Naive B cell (primary cell): ENCODE measurements at places on chromosomes 3 and 15.

DNA sequence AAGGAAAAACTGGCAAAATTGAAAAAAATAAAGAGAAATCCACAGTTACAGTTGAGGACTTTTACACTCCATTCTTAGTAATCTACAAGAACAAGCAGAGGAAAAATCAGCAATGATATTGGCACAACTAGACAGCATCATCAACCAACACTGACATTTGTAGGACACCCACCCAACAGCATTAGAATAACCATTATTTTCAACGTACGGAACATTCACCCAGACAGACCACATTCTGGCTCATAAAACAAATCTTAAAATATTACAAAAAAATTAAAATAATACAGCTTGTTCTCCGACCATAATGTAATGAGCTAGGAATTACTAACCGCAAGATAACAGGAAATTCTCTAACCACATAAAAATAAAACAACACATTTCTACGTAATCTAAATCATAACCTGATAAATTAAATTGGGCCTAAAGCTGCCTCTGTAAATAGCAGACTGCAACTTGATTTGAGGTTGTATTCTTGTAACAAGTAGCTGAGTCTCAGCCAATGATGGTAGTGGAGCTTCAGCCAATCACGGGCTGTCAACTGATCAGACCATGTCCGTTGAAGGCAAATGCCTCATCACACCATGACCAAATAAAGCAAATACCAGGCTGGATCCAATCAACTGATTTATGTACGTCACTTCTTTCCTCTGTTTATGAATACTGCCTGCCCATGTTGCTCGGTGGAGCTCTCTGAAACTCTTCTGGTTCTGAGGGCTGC lies 9.2 kb downstream of the PLSCR4 start:
- DNase-seq, result no peak

DNA sequence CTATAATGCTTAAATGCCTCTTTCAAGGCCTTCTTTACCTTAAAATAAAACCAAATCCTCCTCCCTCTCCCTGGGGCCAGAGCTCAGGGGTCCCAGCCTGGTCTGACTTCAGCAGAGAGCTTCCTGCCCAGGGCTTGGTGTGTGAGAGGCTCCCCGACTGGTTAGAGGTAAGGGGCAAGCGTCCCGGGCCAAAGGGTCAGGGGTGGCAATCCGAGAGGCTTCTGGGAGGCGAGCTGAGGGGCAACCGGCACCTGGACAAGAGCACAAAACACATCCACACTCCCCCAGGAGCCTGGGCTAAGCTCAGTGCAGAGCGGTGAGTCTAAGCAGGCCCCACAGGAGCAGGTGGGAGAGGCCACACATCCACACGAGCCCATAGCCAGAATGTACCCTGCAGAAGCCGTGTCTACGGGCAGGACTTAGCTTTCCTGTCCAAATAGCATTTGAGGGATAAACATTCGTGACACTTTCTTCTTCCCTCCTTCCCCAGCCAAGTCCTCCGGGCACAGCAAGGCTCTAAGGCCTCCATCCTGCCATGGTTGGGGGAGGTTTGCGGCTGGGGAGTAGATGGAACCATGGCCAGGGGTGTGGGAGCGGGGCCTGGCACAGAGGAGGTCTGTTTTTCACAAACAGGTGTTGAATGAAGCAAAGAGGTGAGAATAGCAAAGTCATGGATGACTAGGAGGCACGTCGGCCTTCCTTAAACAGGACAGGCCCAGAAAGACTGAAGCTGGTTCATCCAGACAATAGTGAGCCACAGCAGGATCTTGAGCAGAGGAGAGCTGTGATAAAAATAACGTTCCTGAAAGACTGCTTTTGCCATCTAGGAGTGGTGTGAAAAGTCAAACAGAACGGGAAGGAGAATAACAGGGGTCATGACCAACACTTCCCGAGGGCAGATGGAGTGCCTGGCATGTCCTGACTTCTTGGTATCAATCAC lies 98.7 kb upstream of the IQSEC1 start:
- no peak for DNase-seq

- no peak for DNase-seq
These were observed 784 bp upstream of the CISH start for GRCh38 chr3:50612234-50612882.

GRCh38 chr15:91782221-91782620 lies 71.3 kb upstream of the SLCO3A1 start:
- no peak for DNase-seq

- DNase-seq, result no peak
These were observed 153.1 kb upstream of the STT3B start for GRCh38 chr3:31379598-31379997.

GRCh38 chr15:29686445-29687203 lies 135.6 kb downstream of the TJP1 start:
- DNase-seq, result no peak

DNA sequence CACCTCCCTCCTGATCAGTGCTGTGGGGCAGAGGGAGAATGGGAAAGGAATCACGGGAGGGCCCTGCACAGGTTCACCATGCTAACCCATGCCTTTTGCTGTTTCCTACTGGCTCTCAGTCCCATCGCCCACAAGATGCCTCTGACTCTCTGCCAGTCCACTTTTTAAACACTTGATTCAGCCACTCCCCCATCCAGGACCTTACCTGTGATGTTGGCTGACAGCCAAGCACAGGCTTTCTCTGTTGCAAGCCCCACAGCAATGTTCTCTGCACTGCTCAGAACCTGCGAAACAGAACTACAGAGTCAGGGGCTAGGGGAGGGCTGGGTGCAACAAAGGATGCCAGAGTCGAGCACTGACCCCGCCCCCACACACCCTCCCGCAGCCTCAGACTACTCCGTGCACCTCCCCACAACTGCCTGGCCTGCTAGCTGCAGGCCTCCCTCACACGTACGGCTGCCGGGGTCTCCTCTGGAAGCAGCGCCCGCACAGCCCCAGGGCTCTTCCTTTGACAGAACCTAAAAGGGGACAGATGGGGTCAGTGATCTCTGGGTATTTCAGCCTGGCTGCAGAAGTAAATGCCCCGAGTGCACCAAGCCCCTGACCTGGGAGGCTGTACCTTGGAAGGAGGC lies 9.1 kb downstream of the CDAN1 start:
- no peak for DNase-seq

DNA sequence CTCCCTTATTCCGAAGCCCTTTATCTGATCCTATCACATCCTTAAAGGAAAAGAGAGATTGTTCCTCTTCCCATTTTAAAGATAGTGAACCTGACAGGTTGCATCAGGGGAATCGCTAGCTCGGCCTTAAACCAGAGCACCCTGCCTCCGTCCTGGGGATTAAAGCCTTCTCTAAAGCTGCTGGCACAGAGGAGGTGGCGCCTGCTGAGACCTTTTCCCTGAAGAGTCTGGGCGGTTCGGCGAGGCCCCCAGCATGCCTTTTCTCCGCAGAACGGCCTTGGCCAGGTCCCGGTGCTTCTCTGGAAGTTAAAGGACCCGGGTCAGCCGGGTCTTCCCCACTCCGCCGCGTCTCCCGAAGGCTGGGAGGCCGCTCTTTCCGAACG lies 593 bp downstream of the FAM219B start:
- DNase-seq, result no peak

GRCh38 chr3:183875411-183875810 lies 9.3 kb downstream of the PARL start:
- no peak for DNase-seq

DNA sequence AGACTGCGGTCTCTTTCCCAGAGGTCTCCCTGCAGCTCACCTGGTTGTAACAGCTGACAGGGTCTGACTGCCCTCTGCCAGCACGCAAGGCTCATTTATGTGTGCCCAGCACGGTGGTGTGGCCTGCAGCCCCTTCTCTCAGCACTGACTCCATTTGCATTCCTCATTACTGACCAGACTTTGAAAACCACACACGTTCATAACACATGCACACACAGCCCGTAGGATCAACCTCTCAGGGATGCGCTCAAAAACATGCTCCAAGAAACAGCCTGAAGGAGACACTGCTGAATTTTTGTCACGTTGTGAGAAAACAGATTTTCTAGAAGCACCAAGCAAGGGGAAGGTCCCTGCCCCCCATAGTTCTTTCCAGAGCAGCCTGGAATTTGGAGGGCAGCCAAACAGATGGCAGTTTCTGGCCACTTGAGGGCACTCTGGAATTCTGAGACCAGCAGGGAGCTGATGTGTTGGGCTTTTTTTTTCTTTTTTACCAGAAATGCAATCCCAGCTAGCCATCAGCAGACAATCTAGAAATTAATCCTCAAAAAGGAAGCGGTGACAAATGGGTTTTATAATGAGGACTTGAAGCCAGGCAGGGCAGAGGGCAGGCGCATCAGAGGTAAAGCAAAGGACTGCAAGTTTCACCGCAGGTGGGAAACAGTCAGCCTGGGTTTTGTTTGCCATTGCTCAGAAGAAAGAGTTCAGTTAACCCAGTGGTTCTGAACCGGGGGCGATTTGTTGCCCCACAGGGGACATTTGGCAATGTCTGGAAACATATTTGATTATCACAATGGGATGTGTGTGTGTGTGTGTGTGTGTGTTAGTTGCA lies 170.5 kb upstream of the PROK2 start:
- DNase-seq, result peak; percentile 14

DNA sequence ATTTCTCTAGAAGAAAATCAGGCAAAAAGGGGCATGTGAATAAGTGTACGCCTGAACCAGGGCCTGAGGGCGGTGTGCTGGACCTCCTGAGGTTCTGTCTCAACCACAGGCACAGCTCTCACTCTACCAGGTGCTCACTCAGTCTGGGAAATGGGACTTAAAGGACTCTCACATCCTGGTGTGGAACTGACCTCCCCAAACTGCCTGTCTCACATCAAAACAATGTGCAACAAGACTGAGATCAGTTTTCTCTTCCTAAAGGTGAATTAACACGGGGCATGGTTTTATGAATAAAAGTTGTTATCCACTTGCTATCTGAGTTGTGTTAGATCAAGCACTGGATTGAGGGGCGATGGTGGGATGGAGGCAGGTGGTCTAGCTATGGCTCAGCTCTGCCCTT lies 4.8 kb downstream of the STOML1 start:
- no peak for DNase-seq

- no peak for DNase-seq
These were observed 91.9 kb downstream of the LRRC28 start for GRCh38 chr15:99343208-99343607.

GRCh38 chr15:101841656-101842055 lies 29.7 kb downstream of the OR4F15 start:
- DNase-seq, result no peak

DNA sequence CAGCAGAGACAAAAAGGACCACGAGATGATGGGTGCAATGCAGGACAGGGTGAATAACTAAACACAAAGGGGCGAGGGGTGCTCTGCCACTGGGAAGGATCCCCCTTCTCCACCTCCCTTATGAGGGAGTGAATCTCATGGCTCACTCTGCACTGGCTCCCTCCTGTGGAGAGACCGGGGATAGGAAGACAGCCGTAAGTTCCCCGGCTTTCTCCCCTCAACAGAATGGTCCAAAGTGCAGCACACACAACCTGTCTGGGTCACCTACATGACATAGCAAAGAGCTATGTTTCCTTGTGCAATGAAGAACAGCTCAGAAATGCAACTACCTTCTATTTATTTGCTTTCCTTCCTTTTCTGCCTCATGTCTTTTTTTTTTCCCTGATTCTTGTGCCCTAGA lies 7.8 kb upstream of the ACSBG1 start:
- DNase-seq, result no peak

DNA sequence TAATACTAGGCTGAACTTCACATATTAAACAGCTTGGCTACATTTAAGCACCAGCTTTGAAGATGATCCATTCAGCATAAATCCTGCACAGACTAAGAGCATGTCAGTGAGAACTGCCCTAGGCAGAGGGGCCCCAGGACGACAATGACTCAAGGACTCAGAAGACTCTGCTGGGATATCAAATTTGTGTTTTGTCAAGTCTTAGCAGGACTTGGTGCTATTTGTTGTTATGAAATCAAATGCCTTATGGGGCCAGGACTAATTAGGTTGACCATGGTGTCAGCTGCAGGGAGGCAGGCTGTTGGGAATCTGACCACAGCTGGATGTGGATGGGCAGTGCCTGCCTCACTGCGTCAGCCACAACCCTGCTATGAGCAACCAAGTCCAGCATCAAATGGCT lies 91.8 kb downstream of the RYR3 start:
- DNase-seq, result no peak

DNA sequence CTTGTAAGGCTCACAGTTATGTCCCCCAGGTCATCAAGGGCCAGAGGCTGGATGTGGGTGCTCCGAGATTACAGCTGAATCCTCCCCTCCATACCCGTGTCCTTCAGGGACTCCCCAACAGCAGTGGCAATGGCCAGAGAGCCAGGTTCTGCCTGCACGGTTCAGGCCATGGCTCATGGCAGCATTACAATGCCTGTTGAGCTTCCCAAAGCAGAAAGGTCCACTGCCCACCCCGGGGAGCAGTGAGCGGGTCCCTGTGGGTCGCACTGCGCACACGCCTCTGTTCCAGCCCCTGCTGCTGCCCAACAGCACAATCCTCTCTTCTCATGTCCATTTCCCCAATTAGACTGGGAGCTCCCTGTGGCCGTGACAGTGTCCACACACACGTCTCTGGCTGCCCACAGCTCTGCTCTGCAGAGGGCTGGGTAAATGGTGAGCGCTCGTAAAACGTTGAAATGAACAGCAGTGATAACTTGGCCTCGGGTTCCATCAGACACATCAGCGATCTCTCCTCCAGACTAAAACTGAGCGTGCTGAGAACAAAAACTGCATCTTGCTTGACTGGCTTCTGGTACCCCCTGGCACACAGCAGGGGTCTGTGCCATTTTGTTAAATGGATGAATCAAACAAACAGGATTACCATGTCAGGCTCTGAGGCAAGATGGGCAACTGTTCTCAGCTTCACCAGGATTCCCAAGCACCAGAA lies 80.4 kb downstream of the VGLL4 start:
- DNase-seq, result no peak

DNA sequence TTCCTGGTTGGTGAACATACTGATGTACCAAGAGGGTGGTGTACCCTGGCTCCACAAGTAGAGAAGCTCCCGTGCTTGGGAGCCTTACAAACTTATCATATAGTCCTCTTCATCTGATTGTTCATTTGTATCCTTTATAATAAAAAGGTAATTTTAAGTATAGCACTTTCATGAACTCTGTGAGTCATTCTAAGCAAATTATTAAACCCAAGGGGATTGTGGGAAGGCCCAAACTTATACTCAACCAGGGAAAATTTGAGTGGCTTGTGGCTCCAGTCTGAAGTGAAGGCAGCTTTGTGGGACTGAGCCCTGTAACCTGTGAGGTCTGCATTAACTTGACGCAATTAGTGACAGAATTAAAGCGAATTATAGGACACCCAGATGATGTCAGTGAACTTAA lies 29.0 kb downstream of the TTBK2 start:
- DNase-seq, result no peak

- no peak for DNase-seq
These were observed 9.0 kb downstream of the PDHB start for GRCh38 chr3:58424613-58425012.

GRCh38 chr15:73322665-73323373 lies 45.9 kb downstream of the HCN4 start:
- DNase-seq, result no peak

- no peak for DNase-seq
These were observed 35.5 kb downstream of the FAH start for GRCh38 chr15:80188251-80188650.
